ENCODE measurements at places on chromosomes 5 and 9. TPM values are rescaled to one million over a fixed set of nuclear protein-coding genes. Genes with fewer than 3 reads are reported as not detected.

SLC36A3 gene
- not detected for total RNA-seq

- H3K27ac ChIP-seq, result no peak overlapping the region
- no peak overlapping the region for H3K4me3 ChIP-seq
- DNase-seq, result no peak
- no peaks in the 10 kb centered on the region for H3K27me3 ChIP-seq
- H3K4me1 ChIP-seq, result no peaks in the 10 kb centered on the region
These were observed 45.5 kb downstream of the TNFSF8 start for GRCh38 chr9:114884787-114885452.

DNA sequence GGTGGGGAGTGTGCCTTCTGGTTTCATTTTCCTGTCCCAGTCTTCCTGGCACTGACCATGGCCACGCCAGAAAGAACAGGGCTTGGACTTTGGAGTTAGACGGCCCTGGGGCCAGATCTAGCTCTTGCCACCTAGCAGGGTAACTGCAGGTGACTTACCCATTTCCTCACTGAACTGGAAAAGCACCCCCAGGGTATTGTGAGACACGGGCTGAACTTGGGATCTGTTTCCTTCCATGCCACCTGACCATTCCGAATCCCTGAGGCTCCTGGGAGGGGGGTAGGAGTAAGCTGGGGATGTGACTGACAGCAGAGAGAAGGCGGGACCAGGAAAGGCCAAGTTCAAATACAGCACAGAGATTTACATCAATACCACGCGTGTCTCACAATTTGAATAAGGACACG lies 9.4 kb downstream of the HNRNPAB start:
- H3K27me3 ChIP-seq, result no peaks in the 10 kb centered on the region
- no peaks in the 10 kb centered on the region for H3K4me1 ChIP-seq
- no peak for DNase-seq
- no peak overlapping the region for H3K4me3 ChIP-seq

ARID3C gene
- total RNA-seq, result not detected

DNA sequence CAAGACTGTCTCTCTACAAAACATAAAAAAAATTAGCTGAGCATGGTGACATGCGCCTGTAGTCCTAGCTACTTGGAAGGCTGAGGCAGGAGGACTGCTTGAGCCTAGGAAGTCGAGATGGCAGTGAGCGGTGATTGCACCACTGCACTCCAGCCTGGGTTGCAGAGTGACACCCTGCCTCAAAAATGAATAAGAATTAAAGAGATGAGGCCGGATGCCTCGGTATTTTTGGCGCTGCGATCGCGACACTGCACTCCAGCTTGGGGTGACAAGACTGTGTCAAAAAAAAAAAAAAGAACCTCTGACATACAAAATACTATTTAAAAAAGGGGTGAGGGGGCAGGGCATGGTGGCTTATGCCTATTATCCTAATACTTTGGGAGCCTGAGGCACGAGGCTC lies 7.3 kb downstream of the GPBP1 start:
- no peaks in the 10 kb centered on the region for H3K27me3 ChIP-seq
- H3K4me1 ChIP-seq, result peaks cover 15% of the 10 kb centered on the region
- H3K27ac ChIP-seq, result no peak overlapping the region
- DNase-seq, result no peak

DNA sequence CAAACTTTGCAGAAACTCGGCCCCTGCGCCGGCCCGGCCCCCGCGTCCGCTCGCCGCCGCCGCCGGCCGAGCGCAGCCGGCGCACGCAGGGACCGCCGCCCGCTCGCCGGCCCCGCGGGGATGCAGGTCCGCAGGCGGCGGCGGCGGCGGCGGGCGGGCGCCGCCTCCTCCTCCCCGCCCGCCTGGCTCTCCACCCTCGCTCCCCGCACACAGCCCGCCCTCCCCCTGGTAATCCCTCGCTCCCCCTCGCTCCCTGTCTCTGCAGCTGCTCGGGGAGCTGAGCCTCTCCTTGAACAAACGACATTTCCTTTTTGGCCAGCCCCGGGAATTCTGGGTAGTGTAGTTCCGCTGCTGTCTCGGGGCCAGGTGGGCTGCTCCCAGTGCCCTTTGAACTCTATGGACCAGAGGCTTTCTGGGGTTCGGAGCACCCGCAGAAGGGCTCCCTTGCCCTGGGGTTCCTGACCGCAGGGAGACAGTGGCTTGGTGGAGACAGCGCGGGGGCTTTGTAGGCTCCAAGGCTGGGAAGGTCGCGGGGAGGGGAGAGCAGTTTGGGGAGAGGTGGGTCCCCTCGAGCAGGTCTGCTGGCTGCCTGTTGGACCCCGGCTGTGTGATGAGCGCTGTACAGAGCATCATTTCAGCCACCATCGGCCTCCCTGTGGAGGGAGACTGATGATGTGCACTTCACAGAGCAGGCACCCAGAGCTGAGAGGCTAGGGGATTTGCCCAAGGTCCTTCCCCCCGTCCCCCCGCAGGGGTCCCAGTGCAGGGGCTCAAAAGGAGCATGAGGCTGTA lies 1.8 kb upstream of the FAM78A start:
- peak overlapping the region; percentile 65 for H3K4me3 ChIP-seq
- H3K27ac ChIP-seq, result peak overlapping the region; percentile 75
- H3K4me1 ChIP-seq, result peaks cover 75% of the 10 kb centered on the region
- peaks cover 3% of the 10 kb centered on the region for H3K27me3 ChIP-seq

DNA sequence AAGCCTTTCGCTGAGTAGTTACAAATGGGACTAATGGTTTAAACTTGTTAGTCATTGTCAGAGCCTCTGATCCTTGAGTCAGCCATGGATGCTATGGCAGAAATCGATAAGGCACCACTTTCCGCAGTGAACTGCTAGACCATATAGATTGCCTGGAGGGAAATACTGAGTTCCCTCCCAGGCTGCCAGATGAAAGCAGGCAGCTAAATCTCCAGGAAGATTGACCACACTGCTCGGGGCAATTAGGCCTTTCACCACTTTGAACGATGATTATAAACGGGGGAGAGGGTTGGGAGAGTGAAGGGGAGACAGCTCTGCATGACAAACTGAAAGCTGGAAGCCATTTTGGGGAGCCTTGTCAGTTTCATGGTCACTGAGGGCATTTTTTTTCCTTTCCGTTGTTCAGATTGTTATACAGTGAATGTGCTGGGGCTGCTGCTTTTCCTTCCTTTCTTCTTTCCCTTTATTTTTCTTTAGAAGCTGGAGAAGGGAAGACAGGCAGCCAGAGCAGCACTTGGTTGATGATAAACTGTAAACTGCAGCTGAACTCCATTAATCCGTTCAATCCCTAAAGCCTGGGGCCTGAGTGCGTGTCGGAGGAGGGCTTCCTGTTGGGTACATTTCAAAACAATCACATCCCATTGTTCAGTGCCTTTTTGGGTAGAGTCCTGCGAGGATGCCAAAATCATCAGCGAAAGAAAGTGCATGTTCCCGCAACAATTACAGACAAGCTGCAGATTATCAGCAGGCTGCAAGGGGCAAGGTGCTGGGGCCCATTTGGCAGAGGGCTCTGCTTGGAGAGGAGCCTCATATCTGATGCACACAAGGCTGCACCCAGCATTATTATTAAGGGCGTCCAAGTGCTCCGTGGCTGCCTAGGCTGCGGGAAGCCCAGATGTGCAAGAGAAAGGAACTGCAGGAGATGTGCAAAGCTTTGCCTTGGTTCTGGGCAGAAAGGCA lies 308.4 kb downstream of the PSAT1 start:
- no peak overlapping the region for H3K27ac ChIP-seq
- no peaks in the 10 kb centered on the region for H3K4me1 ChIP-seq
- H3K27me3 ChIP-seq, result no peaks in the 10 kb centered on the region
- no peak for DNase-seq
- H3K36me3 ChIP-seq, result no peaks in the 10 kb centered on the region
- no peak overlapping the region for H3K4me3 ChIP-seq

DNA sequence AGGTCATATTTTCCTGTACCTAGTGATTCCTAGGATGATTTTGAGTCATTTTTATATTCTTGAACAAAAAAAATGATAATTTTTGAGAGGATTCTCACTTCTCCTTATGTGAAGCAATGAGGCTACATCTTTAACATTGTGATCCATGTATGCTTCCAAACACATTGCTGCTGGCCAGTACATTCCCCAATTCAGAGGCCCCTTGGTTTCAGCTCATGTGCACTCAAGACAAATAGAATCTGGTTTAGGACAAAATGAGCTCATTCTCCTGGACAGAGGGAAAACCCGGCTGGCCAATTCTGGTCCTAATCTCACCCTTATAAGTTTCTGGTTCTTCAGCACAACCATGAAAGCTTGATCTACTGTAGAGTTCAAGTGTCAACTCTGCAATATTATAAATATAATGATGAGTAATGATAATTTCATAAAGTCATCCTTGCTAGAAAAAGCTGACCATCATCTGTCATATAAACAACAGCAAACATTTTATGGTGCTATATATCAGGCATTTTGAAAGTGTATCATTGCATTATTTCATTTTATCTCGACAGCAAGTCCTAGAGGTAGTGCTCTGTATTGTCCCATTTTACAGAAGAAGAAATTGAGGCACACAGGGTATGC lies 139.1 kb upstream of the ZNF366 start:
- no peak overlapping the region for H3K4me3 ChIP-seq
- H3K36me3 ChIP-seq, result no peaks in the 10 kb centered on the region
- no peak for DNase-seq
- H3K27ac ChIP-seq, result no peak overlapping the region
- peaks cover 12% of the 10 kb centered on the region for H3K4me1 ChIP-seq

- DNase-seq, result no peak
- no peak overlapping the region for H3K27ac ChIP-seq
- no peaks in the 10 kb centered on the region for H3K36me3 ChIP-seq
- no peak overlapping the region for H3K4me3 ChIP-seq
These were observed 249.6 kb downstream of the SLIT3 start for GRCh38 chr5:169051351-169051750.

All from K562 (cell line).